ENCODE measurements at places on chromosomes 5 and 9.

DNA sequence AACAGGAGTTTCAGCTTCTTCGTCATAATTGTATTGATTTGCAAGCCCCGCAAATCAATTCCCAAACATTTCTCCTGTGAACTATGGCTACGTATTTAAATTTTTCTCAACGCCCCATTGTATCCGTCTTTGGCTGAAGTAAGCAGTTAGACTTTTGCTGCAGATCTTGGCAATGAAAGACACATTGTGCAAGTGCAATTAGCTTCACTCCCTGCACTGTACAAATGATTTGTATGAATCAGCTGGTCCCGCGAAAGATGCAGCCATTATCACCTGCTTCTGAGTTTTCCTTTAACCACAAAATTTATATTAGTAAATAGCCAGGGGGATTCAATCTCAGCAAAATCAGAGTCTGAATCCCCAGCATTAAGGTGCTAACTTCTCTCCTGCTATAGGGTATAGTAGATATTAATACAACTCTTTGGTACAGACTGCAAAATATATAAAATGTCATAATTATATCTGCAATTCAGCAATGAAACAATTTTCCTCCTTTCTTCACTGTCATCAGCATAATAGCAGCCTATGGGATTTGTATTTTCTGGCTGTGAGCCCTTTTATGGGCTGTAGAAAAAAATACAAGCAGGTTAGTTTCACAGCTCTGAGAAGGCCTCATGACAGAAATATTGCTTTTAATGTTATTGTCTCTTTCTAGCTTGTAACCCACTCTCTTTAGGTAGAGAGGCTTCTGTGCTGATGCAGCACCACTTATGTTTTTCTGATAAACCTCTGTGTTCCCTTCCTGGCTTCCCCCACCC, 68.4 kb upstream of the SMARCA2 start:
- no peak for DNase-seq

GRCh38 chr5:34609951-34610441, 46.1 kb upstream of the RAI14 start:
- DNase-seq: no peak

GRCh38 chr5:21644032-21644431, 1209.1 kb downstream of the CDH12 start:
- DNase-seq: no peak

- DNase-seq: no peak
These were observed 232.1 kb upstream of the PCSK5 start for GRCh38 chr9:75658301-75658905.

DNA sequence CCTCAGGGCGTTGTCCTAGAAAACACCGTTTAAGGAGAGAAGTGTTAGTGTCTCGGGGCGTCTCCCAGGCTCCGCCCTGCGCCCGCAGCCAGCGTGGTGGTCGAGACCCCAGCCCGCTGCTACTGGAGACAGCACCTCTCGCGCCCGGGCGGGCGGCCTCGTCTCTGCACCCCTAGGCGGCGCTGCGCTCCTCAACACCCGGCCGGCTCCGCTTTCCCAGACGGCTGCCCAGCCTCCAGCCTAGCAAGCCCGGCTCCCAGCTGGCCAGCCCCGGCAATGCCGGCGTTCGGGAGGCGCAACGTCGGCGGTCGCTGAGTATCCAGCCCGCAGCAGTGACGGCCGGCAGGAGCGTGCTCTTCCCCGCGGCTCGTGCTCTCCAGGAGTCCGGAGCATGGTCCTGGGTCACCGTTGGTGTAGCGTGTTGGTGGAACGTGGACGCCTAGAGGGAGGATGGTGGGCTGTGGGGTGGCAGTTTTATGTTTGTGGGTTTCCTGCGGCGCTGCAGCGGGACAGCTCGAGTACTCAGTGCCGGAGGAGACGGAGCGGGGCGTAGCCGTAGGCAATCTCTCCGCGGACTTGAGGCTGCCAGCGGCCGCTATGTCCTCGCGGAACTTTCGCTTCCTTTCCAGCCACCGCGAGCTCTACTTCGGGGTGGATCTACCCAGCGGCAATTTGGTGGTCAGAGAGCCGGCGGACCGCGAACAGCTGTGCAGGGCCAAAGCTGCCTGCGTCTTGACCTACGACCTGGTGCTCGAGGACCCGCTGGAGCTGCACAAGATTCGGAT, 536 bp downstream of the PCDHAC1 start:
- peak; percentile 70 for DNase-seq

Data from NCI-H187 (cell line).